ENCODE measurements at places on chromosomes 3 and 15.

DNA sequence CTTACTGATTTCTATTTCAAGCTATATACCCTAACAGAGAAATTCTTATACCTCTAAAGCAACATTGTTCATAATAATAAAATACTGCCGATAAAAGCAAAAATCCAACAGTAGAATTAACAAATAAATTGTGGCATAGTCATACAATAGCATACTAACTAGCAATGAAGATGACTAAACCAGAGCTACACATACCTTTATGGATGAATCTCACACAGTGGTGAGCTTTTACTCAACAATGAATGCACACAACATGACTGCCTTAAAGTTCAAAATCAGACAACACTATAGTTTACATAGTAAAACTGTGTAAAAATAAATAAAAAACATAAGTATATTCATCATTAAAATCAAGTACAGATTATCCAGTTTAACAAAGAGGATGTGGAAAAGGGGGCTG lies 99.1 kb downstream of the NR1I2 start:
- no peak for DNase-seq

DNA sequence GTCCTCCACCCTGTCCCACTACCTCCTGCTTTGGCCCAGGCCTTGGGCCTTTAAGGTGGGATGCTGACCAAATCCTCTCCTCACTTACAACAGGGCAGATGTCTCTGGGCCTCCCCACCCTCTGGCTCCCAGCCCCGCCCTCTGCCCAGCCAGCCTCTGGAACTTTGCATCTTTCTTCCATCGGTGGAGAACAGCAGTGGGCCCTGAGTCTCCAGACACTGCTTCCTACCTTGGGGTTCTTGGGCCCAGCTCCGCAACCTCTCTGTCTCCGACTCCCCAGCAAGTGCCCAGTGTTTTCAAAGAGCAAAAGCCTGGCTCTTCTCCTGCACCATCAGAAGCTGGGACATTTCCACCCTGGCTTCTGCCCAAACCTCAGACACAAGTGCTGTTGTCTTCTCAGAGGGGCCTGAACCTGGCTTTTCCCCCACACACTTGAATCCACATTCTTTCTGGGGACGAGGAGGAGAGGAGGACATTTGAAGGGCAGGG lies 33.1 kb downstream of the MRAS start:
- DNase-seq, result peak; percentile 18

DNA sequence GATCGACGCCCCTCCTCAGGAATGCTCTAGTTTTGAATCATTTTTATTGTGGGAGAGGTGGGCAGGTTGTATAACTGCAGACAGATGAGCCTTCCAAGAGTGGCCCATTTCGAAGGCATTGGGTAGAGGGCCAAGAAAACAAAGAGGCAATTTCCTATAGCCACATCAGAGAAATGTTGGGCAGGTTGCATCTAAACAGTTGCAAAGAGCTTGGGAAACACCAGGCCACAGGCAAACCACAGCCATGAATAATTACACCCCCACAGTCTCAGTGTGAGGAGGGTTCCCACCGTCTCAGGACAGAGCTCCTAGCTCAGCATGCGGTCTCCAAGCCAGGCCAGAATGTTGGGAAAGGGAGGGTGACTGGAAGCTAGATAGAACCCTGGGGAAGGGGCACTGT lies 257.3 kb downstream of the ABHD5 start:
- peak; percentile 66 for DNase-seq

- DNase-seq, result peak; percentile 9
Measured at GRCh38 chr3:184058029-184058428, 5.2 kb downstream of the HTR3C start.

DNA sequence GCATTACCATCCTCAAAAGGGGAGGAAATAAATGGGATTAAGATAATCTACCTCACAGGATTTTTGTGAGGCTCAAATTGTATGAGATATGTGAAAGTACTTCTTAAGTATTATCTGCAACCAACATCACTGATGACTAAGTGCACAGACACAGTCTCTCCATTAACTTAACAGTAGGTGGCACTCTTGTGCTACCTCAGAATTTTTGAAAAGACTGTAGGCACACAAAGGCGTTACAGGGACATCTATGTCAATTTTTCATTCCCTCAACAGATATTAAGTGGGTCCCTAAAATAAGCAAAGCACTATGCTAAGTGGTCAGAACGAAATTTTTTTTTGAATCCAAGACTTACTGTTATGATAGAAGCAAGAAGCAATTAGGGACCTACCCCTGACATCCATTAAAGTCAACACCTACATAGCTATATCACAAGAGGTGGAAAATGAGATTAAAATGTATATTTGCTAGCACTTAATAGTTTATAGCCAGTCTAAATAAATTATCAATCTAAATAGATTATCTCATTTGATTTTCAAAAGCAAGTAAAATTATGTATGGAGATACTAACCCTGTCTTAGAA lies 52.9 kb downstream of the RYK start:
- peak; percentile 80 for DNase-seq

DNA sequence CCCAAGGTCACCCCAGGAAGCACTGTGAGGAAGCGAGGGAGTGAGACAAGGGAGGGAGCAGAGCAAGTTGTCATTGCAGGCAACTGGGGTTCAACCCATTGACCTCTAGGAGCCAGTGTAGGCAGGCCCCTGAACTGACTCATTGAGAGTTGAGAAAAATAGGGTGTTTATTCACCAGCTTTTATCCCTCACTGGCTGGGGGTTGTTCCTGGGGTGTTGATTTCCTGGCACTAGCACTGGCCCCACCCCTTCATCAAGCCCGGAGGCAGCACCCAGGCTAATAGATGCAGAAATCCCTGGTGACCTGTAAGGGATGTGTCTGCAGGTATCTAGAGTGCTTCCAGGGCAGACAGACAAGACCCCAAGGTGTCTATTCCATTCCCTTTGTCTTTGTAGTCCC lies 183.9 kb downstream of the ARRDC4 start:
- no peak for DNase-seq

GRCh38 chr3:194671511-194671899 lies 486 bp downstream of the LSG1 start:
- DNase-seq, result peak; percentile 60

DNA sequence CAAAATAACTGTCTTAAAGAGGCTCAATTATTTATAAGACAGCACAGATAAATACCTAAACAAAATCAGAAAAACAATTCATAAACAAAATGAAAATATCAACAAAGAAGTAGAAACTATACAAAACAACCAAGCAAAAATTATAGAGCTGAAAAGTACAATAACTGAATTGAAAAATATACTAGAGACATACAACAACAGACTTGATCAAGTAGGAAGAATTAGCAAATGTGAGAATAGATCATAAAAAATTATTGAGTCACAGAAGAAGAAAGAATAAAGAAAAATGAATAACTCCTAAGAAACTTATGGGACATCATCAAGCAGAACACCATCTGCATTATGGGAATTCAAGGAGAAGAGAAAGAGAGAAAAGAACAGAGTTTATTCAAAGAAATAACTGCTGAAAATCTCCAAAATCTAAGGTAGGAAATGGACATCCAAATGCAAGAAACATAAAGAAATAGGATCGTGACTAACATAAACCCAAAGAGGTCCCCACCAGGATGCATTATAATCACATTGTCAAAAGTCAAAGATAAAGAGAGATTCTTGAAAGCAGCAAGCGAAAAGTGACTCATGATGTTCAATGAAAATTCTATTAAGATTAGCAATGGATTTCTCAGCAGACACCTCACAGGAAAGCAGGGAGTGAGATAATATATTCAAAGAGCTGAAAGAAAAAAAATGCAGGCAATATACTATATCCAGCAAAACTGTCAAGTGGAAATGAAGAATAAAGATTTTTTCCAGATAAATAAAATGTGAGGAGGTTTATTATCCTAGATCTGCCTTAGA lies 85.9 kb downstream of the DCLK3 start:
- DNase-seq, result peak; percentile 62

GRCh38 chr15:72163719-72164118 lies 33.9 kb downstream of the GRAMD2A start:
- no peak for DNase-seq

- peak; percentile 88 for DNase-seq
Measured at GRCh38 chr15:52256366-52256765, 39.2 kb downstream of the MYO5C start.

- no peak for DNase-seq
Measured at GRCh38 chr3:178060407-178060806, 475.8 kb upstream of the KCNMB2 start.

DNA sequence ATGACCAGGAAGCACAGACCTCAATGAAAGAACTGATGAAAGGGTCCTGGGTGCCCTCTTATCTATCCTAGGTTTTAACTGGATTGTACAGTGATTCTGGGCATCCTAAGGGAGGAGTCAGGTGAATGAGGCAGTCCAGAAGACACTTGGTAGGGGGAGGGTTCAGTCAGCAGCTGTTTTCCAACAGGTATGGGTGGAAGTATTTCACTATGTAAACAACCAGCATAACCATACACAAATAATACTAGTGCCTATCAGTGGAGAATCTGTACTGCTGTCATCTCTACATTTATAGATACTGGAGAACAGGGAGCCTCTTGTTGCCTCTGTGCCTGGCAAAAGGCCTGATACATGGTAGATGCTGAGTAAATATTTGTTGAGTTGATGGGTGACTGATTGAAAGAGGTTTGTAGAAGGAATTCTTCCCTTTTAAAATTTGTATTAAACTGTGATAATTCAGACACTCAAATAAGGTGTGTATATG lies 328.5 kb downstream of the RBMS3 start:
- DNase-seq, result no peak

DNA sequence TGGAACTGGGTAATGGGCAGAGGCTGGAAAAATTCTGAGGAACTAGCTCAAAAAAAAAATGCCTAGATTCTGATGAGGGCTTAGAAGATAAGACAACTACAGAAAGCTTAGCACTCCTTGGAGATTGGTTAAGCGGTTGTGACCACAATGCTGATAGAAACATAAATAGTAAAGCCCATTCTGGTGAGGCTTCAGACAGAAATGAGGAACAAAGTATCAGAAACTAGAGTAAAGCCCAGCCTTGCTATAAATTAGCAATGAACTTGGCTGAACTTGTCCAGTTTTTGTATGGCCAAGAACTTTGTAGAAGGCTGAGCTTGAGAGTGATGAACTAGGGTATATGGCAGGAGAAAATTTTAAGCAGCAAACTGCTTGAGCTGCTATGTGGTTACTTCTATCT lies 25.4 kb downstream of the GOLGB1 start:
- DNase-seq, result no peak

DNA sequence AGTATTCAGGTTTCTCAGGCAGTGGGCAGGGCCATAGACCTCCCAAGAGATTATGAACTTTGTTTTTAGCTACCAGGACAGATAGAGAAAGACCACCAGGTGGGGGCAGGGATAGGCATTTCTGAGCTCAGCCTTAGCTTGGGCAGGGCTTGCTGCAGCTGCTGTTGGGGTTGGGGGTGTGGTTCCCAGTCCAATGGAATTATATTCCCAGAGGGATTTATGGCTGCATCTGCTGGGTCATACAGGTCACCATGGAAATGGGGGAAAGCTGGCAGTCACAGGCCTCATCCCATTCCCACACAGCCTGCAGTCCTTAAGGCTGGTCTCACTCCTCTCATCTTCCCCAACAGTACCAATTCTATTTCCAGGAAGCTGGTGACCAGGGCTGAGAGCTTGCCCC lies 144.6 kb upstream of the ZPLD1 start:
- DNase-seq, result no peak

GRCh38 chr3:149270180-149270579 lies 48.6 kb upstream of the CP start:
- no peak for DNase-seq

- DNase-seq, result no peak
Measured at GRCh38 chr3:152205097-152205593, 63.6 kb upstream of the MBNL1 start.

DNA sequence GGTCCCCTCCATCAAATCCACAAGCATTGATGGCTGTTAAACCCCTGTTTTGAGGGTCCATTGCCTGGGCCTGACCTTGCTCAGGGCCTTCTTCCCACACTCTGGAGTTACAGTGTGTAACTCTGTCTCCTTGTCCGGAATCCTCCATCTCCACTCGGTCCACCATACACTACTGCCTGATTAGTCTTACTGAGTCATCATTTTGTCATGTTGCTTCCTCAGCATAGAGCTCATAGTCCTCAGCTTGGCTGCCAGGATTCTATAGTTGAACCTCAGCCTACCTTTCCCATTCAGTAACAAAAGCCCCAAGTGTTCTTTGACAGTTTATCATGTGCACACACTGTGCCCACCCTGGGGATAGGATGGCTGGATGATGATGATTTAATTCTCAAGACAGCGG lies 113.0 kb downstream of the PDE8A start:
- DNase-seq, result peak; percentile 50

- DNase-seq, result peak; percentile 57
Measured at GRCh38 chr15:85831415-85832113, 36.8 kb upstream of the KLHL25 start.

- no peak for DNase-seq
Measured at GRCh38 chr3:165800970-165801369, 36.3 kb downstream of the BCHE start.

All from astrocyte of the spinal cord (primary cell).